ENCODE measurements at places on chromosomes 3 and 15.

- DNase-seq, result no peak
Measured at GRCh38 chr3:170623524-170623923, 37.6 kb upstream of the SLC7A14 start.

- DNase-seq, result no peak
Measured at GRCh38 chr3:32237670-32238452, 619 bp upstream of the CMTM8 start.

DNA sequence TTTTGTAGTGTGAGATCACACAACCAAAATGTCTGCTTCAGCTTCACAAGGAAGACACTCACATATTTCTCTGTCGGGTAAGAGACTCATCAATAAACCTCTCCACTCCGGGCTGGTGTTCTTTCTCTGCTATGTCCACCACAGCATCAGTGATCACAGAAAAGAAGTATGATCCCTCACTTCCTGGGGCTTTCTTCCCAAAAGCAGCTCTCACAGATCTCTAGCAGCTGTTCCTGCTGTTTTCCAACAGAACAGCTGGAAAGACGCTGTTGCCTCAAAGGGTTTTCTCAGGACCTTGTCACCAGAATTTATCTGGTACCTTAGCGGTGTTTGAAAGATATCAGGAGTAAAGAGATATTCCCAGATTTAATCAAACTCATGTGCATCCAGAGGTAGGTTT is 46.4 kb downstream of the GATM start:
- no peak for DNase-seq

- DNase-seq, result no peak
Measured at GRCh38 chr3:117537949-117538348, 828.4 kb downstream of the TUSC7 start.

DNA sequence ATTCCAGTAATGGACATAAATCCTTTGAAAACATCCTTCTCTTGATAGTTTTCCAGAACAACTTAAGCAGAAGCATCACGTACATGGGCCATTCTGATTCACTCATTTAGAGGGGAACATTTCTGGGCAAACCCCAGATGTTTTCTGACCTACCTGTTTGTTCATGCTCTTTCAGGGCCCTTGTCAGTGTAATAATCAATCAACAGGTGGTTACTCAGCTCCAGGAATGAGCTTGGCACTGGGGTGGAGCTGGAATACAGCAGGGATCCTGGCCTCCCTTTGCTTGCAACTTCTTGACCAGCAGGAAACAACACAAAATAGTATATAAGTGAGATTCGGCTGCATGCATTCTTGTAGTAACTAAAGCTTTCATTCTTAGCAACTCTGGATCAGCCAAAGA is 9.2 kb upstream of the UBE2E1 start:
- no peak for DNase-seq

GRCh38 chr3:111857474-111857873 is 1.6 kb upstream of the PHLDB2 start:
- no peak for DNase-seq

DNA sequence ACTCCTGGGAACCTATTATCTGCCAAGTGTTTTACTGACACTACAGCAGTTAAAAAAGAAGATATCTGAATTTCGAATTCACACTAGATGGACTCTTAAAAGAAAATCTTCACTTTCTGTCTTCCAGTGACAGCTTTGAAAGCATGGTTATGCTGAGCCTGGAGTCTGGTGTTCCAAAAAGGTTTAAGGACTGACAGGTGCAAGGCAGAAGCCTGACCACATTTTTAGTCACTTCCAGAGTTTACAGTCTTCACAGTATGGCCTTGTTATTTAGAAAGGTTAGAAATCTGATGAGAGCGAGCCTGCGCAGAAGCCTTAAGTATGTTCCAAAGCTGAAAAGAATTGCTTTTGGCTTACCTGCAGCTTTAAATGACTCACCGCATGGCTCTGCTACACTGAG is 59.9 kb downstream of the ETV5 start:
- DNase-seq, result no peak

- no peak for DNase-seq
Measured at GRCh38 chr15:64501396-64501715, 41.0 kb downstream of the ZNF609 start.

DNA sequence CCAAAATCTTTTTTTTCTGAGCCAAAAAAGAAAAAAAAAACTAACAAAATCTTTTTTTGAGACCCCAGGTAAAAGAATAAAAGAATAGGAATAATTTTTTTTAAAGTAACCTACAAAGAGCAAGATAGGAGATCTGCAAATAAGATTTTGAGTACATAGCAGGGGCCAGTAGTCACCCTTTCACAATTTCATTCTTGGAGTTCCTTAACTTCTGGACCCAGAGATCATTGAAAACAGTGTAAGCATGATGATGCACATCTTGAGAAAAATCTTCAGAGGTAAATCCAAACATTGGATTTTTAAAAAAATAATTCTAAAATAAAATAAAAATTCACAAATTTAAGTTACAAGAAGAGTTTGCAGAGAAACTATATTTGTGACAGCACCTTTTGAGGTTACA is 18.8 kb downstream of the TFRC start:
- DNase-seq, result no peak

DNA sequence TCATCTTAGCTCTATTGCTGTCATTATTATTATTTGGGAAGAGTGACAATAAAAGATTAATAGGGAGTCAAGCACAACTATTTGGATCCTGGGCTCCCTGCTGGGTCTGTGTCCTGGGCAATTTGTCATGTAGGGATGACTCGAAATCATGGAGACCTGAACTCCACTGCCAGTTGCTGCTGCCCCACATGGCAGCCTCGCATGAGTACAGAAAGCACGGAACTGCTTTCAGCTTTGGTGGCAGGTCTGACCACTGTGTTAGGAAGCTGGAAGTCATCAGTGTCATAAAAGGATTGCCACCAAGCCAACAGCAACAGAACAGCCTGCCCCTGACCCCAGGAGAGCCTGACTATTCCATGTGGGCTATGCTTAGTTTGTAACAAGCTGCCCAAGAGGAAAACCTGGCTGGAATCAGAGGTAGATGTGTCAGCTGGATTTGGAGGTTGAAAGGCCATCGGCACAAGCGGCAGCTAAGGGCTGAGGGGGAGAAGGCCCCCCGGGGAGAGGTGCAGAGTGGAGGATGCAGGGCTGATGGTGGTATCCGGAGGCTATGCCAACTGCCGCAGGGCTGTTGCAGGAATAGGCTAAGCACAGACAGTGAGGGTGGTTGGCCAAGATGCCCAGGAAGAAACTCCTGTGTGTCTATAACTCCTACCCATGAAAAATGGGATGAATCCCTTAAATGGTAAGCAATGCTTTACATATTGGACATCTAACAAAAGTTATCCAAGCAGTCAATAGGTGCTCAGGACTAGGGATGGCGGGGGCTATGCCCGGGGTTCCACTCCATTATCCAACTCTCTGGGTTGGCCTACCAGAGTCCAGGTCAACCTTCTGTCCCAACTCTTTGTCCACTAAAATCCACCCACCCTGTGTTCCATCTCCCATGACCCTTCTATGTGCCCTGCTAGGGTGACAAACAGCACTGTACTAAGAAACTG is 291.6 kb downstream of the ADAMTS17 start:
- no peak for DNase-seq

DNA sequence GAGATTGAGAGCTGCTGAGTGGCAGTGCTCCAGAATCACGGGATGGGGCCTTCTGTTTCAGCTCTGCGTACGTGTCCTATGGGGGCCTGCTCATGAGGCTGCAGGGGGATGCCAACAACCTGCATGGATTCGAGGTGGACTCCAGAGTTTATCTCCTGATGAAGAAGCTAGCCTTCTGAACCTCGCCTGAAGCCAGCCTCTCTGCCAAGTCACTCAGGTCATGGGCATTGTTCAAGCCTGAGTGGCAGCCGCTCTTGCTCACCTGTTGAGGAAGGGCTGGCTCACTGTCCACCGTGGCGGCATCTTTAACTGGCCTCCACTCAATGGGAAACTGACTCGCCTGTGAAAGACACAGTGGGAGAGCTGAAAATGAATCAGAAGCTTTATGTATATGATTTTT is 6.6 kb downstream of the POLR2H start:
- no peak for DNase-seq

DNA sequence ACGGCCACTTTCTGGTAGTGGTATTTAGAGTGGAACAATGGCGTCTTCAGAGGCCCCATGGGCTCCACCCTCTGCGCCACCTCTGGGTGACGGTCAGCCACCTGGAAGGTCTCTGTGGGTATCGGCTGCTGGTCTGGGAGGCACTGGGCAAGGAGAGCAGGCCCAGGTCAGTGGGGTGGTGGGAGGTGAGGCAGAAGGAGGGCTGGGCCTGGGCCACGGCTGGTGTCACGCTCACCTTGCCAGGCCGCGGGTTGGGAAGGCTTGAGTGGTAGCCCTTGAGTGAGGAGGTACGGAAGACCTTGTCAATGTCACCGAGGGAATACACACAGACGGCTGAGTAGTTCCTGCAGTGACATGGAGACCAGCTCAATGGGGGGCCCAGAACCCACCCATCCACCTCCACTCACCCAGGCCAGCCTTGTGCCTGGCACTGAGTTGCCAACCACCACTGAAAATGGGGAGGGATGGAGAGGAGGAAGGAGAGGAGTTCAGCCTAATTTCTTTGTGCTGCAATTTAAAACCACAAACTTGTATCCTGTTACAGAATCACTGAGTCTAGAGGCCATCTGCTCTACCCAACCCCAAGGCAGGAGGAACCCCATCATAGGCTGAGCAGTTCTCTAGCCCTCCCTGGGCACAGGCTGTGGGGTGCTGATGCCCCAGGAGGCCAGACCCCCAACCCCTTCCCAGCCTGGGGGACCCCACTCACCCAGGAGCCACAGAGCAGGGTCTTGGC is 19.0 kb downstream of the SEMA7A start:
- no peak for DNase-seq

DNA sequence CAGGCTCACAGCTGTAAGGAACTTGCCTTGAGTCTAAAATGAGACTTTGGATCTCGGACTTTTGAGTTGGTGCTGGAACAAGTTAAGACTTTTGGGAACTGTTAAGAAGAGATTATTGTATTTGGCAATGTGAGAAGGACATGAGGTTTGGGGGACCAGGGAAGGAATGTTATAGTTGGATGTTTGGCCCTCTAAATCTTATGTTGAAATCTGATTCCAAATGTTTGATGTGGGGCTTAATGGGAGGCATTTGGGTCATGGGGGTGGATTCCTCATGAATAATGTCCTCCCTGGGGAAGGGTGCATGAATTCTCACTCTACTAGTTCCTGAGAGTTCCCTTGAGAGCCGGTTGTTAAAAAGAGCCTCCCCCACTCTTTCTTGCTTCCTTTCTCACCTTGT is 18.5 kb upstream of the CHCHD6 start:
- DNase-seq, result no peak

- DNase-seq, result no peak
Measured at GRCh38 chr3:12275974-12276650, 12.8 kb upstream of the PPARG start.

DNA sequence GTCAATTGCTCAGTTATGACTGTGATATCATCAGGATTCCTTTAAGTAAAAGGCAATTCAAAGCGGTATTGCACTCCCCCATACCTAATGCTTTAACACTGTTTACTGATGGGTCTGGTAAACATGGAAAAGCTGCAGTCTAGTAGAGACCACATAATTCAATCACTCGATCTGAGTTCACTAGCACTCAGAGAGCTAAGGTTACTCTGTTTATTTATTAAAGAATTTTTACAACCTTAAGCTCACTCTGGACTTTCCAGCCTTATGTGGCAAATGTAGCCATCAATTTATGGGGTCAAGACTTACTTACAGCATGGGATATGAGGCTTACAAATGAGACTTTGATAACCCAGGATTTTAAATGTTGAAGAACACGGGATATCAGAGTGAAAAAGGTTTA is 18.4 kb upstream of the CCR2 start:
- no peak for DNase-seq

DNA sequence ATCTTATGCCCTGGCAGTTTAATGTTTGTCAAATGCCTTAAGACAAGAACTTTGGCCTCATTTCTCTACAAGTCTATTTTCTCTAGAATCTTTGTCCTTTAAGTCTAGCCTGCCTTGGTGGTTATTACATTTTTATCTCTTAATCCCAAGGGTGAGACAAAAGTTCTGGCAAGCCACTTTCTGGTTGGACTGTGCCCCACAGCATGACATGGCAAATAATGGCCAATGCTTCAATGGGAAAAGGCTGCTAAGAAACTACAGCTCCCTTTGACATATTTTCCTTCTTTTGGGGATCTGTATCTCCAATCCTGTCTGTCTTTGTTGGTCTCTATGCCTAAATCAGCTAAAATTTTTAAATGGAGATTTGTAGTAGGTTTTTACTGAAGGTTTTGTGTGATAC is 181.6 kb upstream of the MBNL1 start:
- DNase-seq, result no peak

GRCh38 chr3:25502233-25502632 is 74.2 kb downstream of the RARB start:
- DNase-seq, result no peak
